ENCODE measurements at places on chromosomes 5 and 9.
A peak's percentile ranks its signal among the peaks of the same experiment; 100 is the strongest.

DNA sequence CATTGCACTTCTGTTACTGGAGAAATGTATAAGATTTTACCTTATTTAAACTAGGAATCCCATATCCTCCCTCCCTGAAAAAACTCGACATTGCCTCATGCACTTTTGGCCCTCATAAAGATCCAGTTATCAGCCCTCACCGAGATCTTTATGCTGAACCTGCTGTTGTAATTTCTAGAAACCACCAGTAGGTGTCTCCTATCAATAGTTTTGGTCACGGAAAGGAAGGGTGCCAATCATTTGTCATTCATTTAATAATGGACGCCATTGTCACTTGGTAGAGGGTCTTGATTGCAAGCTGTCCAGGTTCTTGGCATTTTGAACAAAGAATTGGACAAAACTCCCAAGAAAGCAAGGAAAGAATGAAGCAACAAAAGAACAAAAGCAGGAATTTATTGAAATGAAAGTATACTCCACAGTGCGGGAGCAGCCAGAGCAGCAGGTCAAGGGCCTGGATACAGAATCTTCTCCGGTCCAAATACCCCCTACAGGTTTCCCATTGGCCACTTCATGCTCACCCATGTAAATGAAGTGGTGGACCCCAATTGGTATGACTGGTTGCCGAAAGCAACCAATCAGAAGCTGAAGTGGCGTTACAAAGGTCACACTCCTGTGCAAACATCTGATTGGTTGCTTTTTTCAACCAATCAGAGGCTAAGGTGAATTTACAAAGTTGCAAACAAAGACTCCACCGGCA is 524.3 kb downstream of the PSAT1 start:
- DNase-seq, result peak; percentile 47

- DNase-seq, result no peak
Measured at GRCh38 chr9:127530206-127530941, 79.1 kb downstream of the LRSAM1 start.

- DNase-seq, result no peak
Measured at GRCh38 chr5:151182524-151182900, 24.9 kb upstream of the ANXA6 start.

GRCh38 chr5:111299067-111299481 is 74.9 kb downstream of the CAMK4 start:
- no peak for DNase-seq

GRCh38 chr5:109566361-109566760 is 123.4 kb upstream of the MAN2A1 start:
- no peak for DNase-seq

- DNase-seq, result peak; percentile 68
Measured at GRCh38 chr9:69155341-69156030, 18.6 kb upstream of the TJP2 start.

DNA sequence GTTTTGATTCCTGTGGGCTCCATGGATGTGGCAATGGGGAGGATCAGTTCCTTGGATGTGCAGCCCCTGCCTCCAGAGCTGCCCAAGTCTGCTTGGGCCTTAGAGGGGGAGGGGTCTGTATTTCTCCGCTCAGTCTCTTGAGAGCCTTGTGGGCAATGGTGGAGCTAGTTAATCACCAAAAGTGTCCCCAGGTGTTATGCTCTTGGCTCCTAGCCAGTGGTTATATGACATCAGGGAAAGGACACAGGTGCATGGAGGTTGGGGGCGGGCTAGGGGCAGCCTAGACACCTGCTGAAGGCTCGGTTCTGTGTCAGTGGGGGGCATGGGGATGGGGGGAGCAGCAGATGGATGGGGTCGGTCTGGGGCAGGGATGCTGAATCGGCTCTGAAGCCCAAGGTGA is 12.4 kb upstream of the ARAP3 start:
- no peak for DNase-seq

DNA sequence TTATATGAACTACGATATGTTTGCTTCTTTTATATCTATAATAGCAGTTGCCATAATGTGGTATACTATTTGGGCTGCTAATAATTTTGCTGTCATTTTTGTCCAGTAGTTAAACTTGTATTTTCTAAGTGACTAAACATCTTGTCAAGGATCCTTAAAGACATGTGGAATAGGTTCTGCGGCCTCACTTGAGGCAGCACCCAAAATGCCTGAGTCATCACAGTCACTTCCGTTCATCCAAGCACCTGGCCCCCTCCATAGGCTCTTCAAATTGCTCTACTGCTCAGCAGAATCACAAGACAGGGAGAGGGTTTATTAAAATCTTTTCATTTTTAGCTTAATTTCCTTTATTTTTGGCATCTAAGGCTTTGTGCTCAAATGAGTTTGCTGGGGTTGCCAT is 259.1 kb downstream of the AOPEP start:
- DNase-seq, result no peak

DNA sequence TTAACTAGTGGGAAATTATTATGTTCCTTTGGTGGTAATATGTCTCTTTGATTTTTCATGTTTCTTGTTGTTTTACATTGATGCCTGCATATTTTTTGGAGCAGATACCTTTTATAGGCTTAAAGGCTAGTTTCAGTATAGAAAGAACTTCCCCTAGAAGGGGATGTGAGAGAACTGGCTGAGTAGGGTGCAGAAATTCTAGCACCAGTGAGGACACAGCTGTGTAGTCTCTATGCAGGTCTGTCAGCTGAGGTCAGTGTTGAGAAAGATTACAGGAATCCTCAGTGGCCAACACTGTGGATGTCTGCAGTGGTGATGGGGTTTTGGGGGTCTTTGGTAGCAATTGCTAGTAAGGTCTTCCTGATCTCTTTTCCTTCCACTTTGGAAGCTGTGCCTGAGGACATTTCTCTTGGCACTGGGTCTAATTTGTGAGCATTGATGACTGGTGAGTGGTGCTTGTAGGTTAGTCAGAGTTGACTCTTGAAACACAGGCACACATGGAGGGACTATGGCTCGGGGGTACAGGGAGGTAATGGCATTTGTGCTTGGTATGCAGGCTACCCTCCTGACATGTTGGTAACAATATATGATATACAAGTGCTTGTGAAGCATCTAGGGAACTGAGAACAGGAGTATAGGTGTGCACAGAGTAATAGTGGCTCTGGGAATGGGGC is 221.4 kb downstream of the SPATA31D1 start:
- no peak for DNase-seq

DNA sequence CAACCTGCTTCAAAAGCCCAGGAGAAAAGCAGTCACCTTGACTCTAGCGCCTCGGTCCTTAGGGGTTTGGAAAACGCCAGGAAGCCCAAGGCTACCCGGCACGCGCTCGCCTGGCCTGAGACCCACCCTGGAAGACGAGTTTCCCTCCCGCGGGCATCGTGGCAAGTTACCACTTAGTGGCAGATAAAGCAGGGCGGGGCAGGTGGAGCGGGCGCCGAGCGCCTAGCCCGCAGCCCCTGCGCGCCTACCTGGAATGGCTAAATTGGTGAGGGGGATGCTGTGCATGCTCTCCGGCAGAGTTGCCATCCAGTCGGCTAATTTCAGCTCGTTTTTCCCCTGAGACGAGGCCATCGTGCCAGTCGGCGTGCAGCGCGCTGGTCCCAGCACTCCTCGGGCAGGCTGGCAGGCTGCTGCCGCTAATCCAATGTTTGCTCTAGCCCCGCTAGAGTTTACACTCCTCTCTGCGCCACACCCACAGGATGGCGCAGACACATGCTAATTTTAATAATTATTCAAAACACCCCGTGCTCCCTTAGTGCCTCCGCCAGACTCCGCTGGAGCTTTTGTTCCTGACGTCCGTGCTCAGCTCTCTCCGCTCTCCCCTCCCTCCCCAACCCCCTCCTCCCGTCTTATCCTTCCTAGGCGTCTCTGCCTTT is at the start of gene PLCXD3:
Gene PLCXD3, minus strand, starts transcription at position 426 of the 656 bp plus-strand sequence. Its CDS starts 75 bp downstream, at position 351.
- peak; percentile 92 for DNase-seq

DNA sequence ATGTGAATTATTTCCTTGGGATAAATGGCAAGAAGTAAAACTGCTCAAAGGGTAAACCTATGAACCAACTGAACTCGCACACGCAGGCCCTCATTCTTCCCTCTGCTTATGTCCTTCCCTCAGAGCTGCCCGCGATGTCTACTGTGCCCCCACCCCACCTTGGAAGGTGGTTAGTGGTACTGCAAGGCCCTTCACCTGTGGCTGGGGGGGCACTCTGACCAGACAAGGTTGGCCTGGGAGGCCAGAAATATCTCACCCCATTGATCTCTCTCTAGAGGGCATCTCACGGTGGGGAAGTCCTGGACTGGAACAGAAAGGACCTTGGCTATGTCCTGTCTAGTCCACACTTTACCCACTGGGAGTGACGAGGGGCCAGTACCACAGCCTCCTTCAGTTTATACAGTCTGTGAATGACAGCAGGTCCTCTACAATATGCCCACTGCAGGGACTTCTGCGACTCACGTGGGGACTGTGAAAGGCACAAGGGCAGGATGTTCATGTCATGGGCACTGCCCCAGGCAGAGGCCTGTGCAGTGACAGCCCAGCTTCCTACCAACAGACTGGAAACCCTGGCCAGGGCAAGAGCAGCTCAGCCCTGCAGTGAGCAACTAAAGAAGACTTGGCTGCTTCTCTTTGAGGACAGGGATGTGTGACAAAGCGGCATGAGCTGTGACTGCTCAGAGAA is 56.8 kb upstream of the SYNPO start:
- DNase-seq, result no peak

- no peak for DNase-seq
Measured at GRCh38 chr9:123234853-123235252, 33.5 kb downstream of the STRBP start.

DNA sequence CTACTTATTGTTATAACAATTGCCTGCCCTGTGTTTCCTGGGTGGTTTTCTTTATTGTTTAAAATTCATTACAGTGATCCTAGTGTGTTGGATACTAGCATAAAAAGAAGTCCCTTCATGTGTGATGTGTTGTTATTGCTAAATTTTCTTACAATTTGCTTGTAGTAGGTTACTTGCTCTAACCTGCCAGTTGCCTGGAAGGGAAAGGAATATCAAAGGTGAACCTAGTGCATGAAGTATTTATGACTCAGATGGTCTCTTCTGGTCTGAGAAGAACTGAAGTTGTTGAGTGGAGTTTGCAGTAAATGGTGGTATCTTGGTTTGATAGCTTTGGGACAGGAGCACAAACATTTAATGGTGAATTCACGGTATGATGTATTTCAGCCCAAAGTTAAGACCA is 58.0 kb downstream of the SH3GL2 start:
- DNase-seq, result no peak

- DNase-seq, result no peak
Measured at GRCh38 chr9:21747175-21747574, 55.3 kb upstream of the MTAP start.

DNA sequence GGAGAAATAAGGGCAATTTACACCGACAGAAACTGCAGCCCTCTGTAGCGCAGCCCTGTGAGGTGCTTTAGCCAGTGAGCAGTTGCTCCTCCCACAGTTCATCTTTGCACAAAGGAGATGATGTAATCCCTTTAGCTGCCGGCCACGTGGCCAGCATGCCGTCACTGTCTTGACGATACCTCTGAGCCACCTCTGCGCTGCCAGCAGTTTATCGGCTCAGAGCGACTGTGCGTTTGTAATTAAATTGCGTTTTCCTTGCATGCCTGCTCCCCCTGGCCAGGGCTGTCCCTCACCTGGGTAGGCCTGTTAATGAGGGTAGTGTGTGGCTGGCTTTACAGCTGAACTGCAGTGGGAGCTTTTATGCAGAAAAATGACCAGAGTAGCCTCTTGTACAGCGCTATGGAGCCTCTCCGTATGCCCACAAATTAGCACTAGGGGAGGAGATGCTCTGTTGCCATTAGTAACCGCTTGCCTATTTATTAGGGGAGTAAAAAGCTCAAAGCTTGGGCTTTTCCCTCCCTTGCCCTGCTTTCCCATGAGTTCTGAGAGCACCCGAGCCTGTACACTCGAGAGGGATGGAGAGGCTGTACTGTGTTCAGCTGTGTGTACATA is 107.0 kb downstream of the TRIO start:
- DNase-seq, result peak; percentile 81

DNA sequence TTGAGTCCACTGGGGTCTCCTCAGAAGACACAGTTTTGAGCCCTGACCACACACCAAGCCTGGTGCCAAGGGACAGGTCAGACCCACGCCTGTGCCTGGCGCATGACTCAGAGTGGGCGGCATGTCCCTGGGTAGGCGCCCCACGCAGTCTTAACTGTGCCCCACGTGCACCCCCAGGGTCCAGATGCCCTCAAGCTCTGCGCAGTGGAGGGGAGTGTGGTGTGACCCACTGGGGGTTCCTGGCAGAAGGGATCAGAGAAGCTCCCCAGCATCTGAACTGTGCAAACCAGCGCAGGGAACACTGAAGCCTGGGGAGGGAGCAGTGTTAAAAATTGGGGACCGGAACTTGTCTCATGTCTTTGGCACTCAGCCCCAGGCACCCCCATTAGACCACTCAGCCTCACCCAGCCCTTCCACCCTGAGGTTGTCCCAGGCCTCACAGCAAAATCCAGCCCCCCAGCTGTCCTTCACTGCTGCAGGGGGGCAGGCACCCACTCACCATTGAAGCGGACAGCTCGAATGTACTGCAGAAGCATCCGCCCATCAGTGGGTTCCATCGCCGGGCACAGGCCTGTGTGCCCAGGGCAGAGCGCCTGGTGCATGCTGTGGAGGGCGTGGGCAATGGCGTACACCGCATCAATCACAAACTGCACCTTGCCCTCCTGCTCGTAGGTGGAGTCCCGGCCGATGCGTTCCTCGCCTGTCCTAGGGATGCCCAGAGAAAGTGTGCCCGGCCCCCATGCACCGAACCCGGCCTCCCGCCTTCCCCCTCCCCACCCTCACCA is 6.5 kb downstream of the GRM6 start:
- DNase-seq, result no peak

GRCh38 chr9:16136961-16137360 is 584.1 kb downstream of the CCDC171 start:
- no peak for DNase-seq

GRCh38 chr9:88949425-88949824 is 41.8 kb upstream of the S1PR3 start:
- no peak for DNase-seq

- DNase-seq, result no peak
Measured at GRCh38 chr5:77563475-77563874, 71.4 kb upstream of the WDR41 start.

GRCh38 chr5:64637837-64638443 is 52.4 kb upstream of the SHISAL2B start:
- DNase-seq, result no peak

- no peak for DNase-seq
Measured at GRCh38 chr9:28082671-28083070, 509.4 kb upstream of the C9orf72 start.

- no peak for DNase-seq
Measured at GRCh38 chr5:57209316-57210040, 35.6 kb downstream of the GPBP1 start.

DNA sequence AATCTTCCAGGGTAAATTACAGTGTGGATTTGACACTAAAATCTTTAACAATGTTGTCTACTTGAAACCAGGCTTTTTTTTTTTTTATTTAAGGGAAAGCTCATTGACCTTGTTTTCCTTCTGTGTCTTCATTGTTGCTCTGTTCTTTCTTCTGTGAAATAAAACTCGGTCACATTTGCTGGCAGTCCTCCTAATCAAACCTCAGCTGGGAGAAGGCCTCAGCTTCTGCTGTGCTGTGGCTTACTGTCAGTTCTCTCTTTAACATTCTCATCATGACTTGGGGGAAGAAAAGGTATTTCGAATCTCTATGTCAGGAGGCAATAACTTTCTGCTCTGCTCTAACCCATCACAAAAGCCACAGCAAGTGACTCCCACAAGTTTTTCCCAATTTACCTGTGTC is 268.9 kb downstream of the ZNF608 start:
- no peak for DNase-seq
